ENCODE measurements at places on chromosomes 7 and 10.

DNA sequence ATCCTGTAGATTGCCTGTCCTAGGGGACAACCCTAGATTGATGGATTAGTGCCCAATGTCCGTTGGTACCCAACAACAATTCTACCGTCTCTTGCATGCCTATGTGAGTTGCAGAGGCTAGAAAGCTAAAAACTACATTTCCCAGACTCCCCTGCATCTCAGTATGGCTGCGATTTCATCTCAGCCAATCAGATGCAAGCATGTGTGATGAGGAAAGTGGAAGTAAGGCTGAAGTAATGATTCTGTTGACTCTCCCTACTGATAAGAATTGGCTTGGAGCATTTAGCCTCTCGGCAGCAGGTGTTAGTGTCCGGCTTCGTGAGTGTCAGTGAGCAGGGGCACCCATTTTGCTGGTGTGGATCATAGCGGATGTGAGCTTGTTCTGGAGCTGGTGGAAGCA lies 171.9 kb downstream of the FGFR2 start:
- DNase-seq = no peak

GRCh38 chr10:23080262-23080661 lies 15.1 kb upstream of the MSRB2 start:
- no peak for DNase-seq

GRCh38 chr7:89798599-89798996 lies 355.7 kb upstream of the STEAP1 start:
- DNase-seq = no peak

GRCh38 chr7:97506728-97507127 lies 225.2 kb upstream of the TAC1 start:
- no peak for DNase-seq

GRCh38 chr10:119323085-119324016 lies 116.0 kb downstream of the GRK5 start:
- DNase-seq = no peak

DNA sequence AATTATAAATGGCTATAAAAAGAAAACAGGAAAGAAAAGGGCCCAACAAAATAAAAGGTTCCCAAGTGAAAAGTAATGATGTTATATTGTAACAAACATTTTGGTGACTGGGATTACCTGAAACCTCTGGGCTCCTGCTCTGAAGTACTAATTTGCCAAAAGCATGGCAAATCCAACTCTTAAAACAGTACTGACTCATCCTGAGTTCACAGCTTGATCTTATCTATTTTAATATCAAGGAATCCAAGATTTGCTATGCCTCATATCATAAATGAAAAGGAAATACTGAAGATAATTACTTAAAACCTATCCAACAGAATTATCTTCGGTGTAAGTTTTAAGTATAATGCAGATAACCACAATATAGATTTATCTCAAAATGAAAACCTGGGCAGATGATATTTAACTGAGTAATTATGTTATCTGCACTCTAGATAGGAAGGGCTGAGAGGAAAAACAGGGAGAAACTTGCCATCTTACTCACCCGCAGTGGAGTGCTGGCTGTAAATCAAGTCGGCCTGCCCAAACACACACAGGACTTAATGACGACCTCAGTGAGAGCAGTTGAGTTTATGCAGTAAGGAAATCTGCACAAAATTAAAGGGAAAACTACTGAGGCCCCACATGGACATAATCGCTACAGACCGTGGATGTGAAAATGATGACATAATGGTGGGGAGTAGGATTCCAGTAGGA lies 48.4 kb downstream of the MPP7 start:
- no peak for DNase-seq

DNA sequence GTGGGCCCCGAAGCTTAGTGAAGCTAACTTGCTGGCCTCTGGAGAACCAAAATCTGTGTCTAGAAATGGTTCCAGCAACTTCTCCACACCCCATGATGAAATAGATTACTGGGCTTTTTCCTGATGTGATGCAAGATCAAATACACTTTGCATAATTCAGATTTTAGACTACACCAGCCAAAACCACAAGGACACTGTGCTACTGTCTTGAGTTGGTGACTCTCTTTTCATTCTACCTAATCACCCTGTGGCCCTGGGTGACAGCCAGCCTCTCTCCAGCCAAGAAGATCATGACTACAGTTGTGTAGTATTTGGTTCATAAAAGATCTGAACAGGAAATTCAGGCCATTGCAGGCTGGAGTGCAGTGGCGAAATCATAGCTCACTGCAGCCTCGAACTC lies 22.2 kb downstream of the AZGP1 start:
- peak; percentile 52 for DNase-seq

- no peak for DNase-seq
These were observed 87.3 kb downstream of the CCSER2 start for GRCh38 chr10:84415539-84416244.

- DNase-seq = no peak
These were observed 15.2 kb upstream of the EGR2 start for GRCh38 chr10:62831346-62831745.

DNA sequence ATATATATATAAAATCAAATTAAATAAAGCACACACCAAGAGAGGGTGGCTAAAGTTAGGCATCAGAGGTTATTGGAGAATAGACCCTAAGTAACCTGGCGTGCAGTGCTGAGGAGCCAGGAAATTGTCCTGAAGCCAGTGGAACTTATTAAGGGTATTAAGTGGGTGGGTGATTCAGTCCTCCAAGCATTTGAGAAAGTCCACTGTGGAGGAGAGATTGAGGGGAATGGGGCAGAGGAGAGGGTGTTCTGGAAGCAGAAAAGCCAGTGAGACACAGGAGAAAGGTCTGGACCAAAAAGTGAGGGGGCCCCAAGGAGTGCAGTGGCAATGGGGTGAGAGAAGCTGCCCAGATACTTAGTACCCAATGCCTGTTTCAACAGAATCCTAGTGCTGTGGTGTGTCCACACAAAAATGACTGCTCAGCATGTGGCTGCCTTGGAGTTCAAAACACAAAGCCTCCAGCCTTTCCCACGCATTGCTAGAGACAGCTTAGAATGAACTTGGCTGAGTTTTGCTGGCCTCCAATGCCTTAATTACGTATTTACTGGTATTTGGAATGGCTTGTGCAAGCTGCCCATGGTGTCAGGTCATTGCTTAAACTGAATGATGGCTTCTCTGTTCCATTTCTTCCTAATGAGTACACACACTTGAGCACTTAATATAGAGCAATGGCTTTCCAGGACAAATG lies 44.9 kb upstream of the CHST15 start:
- DNase-seq = no peak

- no peak for DNase-seq
These were observed 11.7 kb upstream of the MTERF1 start for GRCh38 chr7:91892099-91892705.

- no peak for DNase-seq
These were observed 10.9 kb upstream of the IKZF1 start for GRCh38 chr7:50293509-50294179.

DNA sequence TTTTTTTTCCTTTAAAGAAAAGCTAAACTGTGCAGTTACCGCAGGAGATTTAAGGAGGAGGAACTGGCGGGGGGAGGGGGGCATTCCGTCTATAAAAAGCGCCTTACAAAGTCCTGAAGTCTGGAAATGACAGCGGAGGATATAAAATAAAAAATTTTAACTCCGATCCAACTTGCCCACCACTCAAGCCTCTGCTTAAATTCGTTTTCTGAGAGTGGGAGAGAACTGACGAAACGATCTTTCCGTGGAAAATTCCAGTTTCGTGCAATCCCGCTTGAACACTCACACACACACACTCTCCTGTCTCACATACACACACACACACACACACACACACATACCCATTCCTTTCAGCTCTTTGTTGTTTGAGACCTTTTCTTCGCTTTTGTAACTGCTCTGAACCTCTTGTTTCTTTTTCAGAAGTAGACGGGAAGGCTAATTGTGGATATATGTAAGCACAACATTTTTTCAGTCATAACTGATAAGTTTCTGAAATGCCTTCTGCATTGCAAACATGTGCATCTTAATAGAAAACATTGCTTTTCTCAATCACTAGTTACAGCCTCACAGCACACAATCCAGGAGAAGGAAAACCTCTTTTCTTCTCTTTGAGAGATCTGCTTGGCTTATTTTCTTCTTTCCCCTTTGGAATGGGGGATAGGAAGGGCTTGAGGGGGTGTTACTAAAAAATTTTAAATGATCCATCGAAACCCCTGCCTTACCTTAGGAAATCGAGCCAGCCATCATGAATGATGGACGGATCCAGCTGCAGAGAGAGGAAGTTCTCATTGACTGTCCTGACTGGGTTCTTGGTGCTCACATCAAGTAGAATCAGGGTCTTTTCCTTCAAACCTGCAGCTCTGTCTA lies 628 bp downstream of the HPSE2 start:
- no peak for DNase-seq

- DNase-seq = no peak
These were observed 133.8 kb downstream of the TCERG1L start for GRCh38 chr10:131177431-131178327.

- DNase-seq = no peak
These were observed 236.6 kb downstream of the POM121L12 start for GRCh38 chr7:53272081-53272480.

GRCh38 chr7:47505312-47506007 lies 76.5 kb downstream of the TNS3 start:
- no peak for DNase-seq

GRCh38 chr10:93904901-93905300 lies 11.1 kb downstream of the SLC35G1 start:
- no peak for DNase-seq

DNA sequence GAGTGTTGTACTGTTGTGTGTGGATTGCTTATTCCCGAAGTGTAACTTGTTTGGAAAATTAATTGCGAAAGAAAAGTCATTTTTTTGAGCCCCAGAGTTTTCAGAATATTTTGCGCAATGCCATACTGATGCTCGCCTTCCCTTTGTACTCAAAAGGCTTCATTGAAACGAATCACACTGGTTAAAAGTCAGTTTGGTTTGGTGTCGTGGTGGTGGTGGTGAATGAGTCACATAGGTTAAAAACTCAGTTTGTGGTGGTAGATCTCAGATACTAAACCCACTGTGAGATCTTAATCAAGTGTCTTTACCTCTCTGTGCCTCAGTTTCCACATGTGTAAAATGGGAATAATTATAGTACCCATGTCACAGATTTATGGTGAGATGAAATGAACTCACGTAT lies 61.1 kb upstream of the IL6 start:
- DNase-seq = no peak

GRCh38 chr10:47301833-47302232 lies 1.8 kb downstream of the GDF10 start:
- DNase-seq = no peak

- DNase-seq = no peak
These were observed 259.1 kb downstream of the KLF6 start for GRCh38 chr10:3525832-3526449.

DNA sequence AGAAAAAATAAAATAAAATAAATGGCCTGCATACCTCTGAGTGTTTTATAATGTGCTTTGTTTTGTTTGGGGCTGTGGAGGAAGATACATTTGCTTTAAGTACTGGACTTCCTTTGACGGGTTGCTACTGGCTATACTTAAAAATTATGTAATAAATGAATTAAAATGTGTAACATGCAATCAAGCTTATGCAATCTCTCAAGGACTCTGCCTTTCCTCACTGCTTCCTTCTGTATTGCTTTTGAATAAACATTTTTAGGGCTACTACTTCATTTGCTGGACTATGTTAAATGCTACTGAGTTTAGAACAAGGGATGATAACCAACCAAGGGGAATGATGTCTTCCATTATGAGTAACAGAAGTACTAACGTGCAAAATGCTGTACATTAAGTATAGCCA lies 91.6 kb downstream of the ETV1 start:
- no peak for DNase-seq

GRCh38 chr7:91832493-91833045 lies 47.9 kb downstream of the MTERF1 start:
- DNase-seq = no peak

GRCh38 chr7:71364551-71364950 lies 232.6 kb downstream of the GALNT17 start:
- DNase-seq = no peak

DNA sequence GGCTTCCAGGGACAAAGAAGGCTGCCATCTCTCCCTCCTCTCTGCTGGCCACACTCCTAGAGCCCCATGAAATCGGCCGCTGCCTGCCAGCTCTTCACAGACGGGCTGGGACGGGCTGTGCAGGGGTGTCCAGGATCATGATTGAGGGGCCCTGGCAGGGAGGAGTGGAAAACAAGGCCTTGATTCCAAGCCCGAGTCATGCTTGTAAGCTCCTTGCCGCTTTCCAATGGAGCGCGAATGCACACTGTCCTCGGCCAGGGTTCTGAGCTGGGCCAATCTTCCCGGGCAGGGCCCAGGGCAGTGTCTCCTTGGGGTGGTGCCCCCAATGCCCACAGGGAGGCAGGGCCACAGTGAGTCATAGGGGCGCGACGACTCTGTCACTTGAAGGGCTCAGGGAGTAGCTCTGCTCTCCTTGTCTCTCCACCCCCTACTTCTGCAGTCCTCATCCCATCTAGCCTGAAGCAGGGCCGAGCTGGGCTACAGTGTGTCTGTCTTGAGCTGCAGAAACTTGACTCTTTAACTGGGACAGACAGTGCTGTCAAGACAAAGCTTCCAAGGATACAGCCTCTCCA lies 186.2 kb upstream of the SVIL start:
- no peak for DNase-seq

GRCh38 chr10:23100331-23101030 lies 5.1 kb downstream of the MSRB2 start:
- peak; percentile 55 for DNase-seq

GRCh38 chr10:61957806-61958205 lies 56.3 kb downstream of the ARID5B start:
- no peak for DNase-seq

DNA sequence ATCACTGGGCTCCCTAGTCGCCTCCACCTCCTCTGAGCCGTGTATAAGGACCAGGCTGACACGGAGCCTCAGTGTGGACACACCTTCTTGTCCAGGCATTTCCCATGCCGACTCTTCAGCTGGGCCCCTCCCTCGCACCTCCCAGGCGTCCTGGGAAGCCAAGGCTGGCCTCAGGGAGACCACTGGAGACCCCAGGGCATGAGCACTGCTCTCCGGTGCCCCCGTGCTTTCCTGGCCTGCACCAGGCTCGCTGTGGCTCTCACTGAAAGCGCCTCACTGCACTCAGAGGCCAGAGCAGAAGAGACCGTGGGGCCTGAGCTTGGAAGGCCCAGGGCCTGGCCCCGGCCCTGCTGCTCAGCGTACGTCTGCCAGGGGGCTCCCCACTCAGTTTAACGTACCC lies 31.4 kb downstream of the LRRC27 start:
- no peak for DNase-seq

- no peak for DNase-seq
These were observed 251.9 kb downstream of the AGMO start for GRCh38 chr7:15309872-15310271.

DNA sequence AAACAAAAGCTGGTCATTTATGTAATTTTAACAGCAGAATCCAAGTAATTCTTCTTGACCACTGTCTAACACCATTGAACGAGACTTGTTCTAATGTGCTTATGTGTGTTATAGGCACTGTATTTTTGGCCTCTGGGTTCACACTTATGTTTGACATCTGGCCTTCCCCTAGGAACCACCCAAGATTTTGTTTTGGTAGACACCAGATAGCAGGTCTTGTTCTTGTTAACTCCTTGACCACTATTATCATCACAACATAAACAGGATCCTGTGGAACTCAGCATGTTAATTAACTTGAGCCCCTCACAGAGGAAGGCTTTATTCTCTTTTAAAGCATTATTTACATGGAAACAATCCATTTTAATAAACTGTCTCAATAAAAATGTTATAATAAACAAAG lies 167.7 kb downstream of the SEMA3D start:
- DNase-seq = no peak
